ENCODE measurements at places on chromosomes 7 and 10. TPM values are rescaled to one million over a fixed set of nuclear protein-coding genes. Genes with fewer than 3 reads are reported as not detected.

The UCN3 gene
- total RNA-seq = not detected

The PPP1R3C gene
- 188 TPM for total RNA-seq

The PPP1R17 gene
- not detected for total RNA-seq

The APBB1IP gene
- 0.81 TPM for total RNA-seq

The ZNF485 gene
- 2.2 TPM for total RNA-seq
